ENCODE measurements at places on chromosomes 3 and 15.

- no peak for DNase-seq
Observed at GRCh38 chr3:134535186-134535970, 49.5 kb downstream of the CEP63 start.

DNA sequence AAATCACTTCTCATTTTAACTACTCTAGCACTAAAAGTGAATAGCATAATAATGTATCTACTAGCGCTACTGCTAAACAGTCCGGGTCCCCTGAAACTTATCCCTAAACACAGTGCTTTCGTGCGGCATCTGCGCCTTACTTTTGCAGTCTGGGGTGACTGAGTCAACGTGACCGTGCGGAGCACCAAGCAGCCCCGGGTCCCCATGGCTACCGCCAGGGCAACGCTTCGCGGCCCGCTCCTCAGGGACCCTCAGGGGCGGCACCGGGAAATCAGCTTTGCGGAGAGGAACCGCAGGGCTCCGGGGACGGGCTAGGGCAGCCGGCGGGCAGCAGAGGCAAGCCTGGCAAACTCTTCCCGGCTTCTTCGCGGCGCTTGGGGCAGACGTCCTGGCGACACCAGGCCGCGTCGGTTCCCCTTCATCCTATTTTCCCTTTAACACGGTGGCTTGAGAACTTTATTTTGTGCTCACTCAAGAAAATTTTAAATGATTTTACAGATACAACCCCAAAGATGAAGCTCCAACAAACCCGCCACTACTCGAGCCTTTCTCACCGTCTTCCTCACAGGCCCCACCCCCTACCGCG lies 757 bp upstream of the DIPK2A start:
- peak; percentile 36 for DNase-seq

DNA sequence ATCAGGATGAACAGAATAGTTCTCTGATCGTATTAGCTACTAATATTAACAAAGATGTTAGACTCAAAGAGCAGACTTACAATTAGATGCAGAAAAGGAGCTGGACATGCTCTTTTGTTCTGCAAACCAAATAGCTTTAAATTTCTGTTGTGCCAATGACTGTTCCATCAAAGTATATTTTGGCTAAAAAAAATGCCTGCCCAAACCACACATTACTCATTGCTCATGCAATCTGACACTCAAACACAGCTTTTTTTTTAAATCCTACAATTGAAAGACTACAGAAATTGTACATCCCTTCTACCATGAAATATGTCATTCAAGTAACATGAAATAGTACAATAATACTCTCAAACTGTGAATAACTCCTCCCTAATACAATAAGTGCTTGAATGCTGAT lies 48.6 kb downstream of the SHOX2 start:
- DNase-seq, result no peak

GRCh38 chr3:49092938-49093852 lies 676 bp downstream of the QRICH1 start:
- peak; percentile 73 for DNase-seq

- no peak for DNase-seq
Observed at GRCh38 chr3:23480329-23480714, 277.2 kb downstream of the UBE2E2 start.

GRCh38 chr3:187291512-187292132 lies at the start of gene MASP1:
Gene MASP1, minus strand, starts transcription at chr3:187291737. Its CDS starts 105 bp downstream, at chr3:187291632.
- no peak for DNase-seq

GRCh38 chr15:92869263-92869940 lies 30.7 kb upstream of the CHD2 start:
- DNase-seq, result no peak

DNA sequence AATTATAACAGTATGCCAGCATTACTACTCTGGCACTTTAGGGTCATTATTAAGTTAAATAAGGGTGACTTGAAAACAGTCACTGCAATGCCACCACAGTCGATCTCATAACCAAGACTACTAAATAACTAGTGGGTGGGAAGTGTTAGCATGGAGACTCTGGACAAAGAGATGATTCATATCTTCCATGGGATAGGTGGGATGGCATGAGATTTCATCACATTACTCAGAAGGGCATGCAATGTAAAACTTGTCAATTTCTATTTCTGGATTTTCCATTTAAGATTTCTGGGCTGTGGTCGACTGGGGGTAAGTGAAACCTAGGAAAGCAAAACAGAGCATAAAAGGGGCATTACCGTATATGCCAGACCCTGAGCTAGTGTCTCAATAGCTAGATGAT lies 538.9 kb upstream of the GRM7 start:
- DNase-seq, result no peak

DNA sequence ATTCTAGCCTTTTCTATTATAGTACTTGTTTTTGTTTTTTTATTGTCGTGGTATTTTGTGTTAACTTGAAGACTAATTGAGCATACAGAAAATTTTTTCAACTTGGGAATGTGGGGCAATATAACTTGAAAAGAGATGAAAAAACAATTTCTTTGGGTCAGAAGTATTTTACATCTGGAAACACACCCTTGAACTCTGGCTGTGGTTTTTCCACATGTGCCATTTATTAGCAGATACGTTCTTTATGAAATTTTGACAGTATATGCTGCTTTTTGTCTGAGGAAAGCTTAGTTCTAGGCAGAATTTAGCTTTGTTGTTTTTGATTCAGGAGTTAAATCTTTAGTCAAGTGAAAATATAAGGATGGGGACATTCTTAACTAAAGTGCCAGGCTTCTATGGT lies 44.7 kb downstream of the TCF12 start:
- DNase-seq, result no peak

- DNase-seq, result no peak
Observed at GRCh38 chr15:40793216-40793989, 13.5 kb upstream of the ZFYVE19 start.

- no peak for DNase-seq
Observed at GRCh38 chr15:49441816-49442215, 18.8 kb downstream of the FGF7 start.

All from activated T-helper 9 cell treated with anti-CD3 and anti-CD28 coated beads, Interleukin-2, amount 50 U/mL, for 16 hours (primary cell).